ENCODE measurements at places on chromosomes 16 and 17.

- DNase-seq, result no peak
Measured at GRCh38 chr16:5768445-5768844, 670.9 kb upstream of the EEF2KMT start.

GRCh38 chr17:9064311-9064834, 43.1 kb downstream of the NTN1 start:
- DNase-seq, result no peak

DNA sequence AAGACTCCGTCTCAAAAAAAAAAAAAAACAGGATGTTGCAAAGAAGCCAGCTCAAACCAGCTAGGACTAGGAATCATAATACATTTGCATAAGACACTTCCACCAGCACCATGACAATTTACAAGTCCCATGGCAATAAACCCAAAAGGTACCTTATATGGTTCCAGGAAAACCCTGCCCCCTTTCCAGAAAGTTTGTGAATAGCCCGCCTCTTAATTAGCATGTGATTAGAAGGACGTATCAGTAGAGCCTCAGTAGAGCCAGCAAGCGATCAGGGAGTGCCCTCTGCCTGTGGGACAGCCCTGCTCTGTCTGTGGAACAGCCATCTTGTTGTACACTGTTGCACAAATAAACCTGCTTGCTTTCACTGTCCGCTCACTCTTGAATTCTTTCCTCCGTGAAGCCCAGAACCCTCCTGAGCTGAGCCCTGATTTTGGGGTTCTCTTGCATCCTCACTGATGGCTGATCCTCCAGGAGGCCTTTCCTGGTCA, 14.0 kb downstream of the NUPR1 start:
- DNase-seq, result peak; percentile 58

DNA sequence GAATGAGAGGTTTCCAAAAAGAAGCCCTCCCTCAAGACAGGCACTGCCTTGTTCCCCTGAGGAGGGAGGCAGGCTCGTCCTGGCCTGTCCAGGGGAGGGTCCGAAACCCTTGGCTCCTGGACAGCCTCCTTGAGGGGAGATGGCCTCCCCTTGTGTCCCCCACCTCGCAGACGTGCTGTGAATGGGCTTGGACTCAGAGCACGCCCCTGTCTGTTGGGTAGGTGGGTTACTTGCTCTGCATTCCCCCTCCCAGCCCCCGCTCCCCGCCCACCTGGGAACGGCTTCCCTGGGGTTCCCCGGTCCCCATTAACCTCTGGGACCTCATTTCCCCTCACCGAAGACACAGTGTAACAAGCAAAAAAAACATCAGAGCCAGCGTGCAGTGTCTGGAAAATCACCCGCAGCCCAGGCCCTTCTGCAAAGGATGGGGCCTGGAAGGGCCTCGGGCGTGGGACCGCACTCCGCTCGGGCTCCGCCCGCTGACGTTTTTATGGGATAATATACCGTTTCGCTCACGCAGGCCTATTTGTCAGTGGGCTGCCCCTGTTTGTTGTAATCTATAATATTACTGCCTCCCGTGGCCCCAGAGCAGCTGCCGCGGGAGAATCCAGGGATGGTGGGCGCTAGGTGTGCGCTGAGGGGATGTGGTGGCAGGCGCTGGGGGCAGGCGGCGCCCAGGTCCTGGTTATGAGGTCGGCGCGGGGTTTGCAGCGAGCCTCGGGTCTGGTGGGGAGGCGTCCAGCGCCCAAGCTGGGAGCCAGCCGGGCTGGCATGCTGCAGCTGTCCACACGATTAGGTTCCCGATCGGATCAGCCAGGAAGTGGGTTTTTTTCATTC, 11.1 kb downstream of the BAHCC1 start:
- DNase-seq, result no peak

DNA sequence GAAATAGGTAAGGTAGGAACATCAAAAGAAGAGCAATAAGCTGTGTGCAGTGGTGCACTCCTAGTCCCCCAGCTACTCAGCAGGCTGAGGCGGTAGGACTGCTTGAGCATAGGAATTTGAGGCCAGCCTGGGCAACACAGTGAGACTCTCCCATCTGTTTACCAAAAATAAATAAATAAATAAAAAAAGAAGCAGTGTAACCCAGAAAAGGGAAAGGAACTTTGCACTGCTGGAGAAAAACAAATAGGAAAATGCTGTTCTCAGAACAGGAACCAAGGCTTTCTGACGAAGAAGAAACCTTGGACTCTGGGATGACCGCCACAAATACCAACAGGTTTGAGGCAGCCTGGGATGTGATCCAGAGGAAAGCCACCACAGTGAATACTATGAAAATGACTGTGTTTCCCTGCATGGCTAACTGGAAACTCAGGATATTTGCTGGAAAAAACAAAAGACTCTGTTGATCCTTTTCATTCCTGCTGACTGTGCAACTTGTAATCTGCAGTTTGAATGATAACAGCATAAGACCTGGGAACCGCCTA, 41.2 kb downstream of the TTC19 start:
- DNase-seq, result no peak

- DNase-seq, result no peak
Measured at GRCh38 chr17:52149626-52150025, 8.9 kb downstream of the CA10 start.

DNA sequence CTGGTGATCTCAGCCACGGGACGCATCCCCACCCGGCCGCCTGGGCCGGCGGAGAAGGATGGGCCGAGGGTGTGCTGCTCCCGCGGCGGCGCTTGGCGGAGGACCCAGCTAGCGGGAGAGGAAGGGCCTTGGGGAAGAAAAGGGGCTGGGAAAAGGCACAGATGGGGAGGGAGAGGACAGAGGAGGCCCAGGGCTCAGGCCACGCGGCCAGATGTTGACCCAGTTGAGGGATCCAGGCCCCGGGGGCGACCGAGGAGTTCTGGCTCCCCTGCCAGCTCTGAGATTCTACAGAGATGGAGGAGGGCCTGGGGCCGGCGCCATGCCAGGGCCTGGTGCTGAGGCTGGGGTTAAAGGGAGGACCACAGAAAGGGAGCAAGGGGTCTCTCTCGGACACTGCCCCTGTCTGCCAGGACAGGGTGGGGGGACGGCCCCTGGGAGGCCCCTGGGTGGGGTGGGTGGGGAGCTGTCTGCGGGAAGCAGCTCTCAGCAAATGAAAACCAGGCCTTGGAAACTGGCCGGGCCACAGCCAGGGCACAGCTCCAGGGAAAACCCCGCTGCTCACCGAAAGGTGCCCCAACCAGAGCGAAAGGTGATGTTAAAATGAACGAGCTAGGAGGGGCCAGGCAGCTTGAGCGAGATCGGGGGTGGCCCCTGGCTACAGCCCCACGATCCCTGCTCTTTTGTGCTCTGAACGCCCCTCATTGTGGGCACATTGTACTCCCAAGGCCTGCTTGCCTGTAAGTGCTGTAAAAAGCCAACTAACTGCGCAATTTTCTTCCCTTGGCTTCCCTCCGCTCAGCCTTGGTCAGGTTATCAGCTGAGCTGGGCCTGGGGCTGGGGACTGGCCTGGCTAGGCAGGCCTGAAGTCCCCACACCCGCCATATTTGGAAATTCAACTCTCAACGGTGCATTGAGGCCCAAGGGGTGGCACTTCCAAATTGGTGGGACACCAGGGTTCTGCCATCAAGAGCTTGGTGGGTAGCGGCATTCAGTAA, 191.4 kb downstream of the ZNF423 start:
- no peak for DNase-seq

DNA sequence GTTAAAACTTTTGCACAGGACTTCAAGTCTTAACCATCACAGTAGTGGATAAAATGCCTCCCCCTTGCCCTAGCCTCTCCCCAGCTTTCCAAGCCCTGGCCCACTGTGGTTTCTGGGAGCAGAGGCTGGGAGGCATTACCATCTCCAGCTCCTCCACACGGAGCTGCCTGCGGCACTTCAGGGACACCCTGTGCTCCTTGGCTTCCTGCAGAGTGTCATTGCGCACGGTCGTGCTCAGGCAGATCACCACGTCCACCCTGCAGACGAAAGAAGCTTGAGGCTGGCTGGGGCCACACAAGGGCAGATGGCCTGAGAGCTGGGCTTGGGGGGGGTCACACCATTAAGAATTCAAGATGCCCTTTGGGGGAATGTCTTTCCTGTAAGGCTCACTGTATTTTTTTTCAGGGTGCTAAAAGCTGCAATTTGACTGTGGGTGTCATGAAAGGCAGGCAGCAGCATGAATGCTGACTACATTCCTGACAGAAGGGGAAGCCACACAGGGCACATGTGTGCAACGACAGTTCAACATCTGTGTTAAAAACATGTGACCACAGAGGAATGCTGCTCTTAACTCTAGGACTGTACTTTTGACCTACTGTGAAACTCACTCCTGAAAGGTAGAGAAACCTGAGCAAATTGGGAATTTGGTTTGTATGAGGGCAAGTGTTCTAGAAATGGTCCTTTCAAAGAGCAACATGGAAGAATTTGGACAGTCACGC, 47.7 kb upstream of the CLEC18B start:
- DNase-seq, result no peak

- DNase-seq, result no peak
Measured at GRCh38 chr17:42476411-42476810, 17.7 kb downstream of the ATP6V0A1 start.

DNA sequence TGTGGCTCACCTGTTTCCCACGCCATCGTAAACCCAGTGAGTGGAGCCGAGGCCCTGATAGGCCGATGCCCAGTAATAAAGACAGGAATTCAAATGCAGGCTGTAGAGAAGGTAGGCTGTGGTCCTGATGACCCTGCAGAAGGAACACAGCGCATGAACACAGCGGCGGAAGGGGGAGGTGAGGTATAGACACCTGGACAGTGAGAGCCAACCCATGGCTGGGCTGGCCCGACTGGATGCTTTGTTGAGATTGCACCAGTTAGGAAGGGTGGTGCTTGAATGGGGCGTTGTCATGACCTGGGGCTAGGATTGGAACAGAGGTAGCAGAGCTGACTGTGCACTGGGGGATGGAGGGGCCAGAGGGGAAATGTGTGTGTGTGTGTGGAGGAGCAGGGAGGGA, 59.2 kb downstream of the CNGB1 start:
- no peak for DNase-seq

- no peak for DNase-seq
Measured at GRCh38 chr17:74822939-74823367, 36.7 kb downstream of the GRIN2C start.

- no peak for DNase-seq
Measured at GRCh38 chr17:61363601-61364462, 35.8 kb upstream of the TBX2 start.

- no peak for DNase-seq
Measured at GRCh38 chr17:74749279-74750038, 1.0 kb downstream of the NHERF1 start.
